Body of pancreas (tissue), 4 donors: ENCODE measurements at places on chromosomes 7 and 10. TPM values are rescaled to one million over a fixed set of nuclear protein-coding genes. Genes with fewer than 3 reads are reported as not detected.

GRCh38 chr10:84331091-84331490, 2.7 kb downstream of the CCSER2 start:
- no peak for DNase-seq

Gene STEAP1
- 12.7 TPM for total RNA-seq

- peak; percentile 89 for DNase-seq
Observed at GRCh38 chr10:32171204-32171603, 115.0 kb upstream of the KIF5B start.

Gene FANK1
- 7.3 TPM for total RNA-seq

Gene CYP2C19
- total RNA-seq = 0.78 TPM

Gene ABHD11
- 22.7 TPM for total RNA-seq

Gene ATP6V0A4
- total RNA-seq = not detected

DNA sequence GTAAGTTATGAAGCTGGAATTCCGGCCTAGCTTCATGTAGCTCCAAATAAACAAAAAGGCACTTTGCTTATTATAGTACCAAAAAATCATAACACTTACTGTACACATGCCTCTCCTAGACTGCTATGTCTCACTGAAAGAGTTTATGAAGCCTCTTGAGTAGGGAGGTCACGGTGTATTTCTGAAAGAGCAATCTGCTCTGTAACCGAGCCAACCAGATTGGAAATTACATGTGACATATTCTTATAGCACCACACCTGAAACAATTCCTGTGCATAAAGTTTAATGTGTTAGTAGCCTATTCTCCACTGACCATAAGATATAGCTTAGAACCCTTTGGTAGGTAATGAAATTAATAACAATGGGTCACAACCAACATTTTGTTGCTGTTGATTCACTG, 1.3 kb upstream of the FAM3C start:
- no peak for DNase-seq

DNA sequence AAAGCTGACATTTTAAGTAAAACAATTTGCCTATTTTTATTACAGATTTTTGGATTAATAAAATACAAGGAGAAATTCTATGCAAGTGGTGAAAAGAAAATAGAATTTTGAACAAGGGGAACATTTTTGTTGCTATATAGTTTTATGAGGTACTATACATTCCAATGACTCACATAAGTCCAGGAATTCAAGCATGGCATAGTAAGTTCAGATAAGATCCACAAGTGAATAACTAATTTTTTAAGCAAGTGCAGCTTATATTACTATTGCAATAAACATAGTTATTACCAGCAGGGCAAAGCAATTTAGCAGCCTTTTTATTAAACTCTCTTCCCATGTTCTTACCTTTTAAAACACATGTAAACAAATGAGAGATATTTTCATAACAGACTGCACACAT, 1123.5 kb upstream of the LRRN3 start:
- no peak for DNase-seq

- DNase-seq = no peak
Observed at GRCh38 chr10:80320377-80320776, 30.9 kb upstream of the MAT1A start.

DNA sequence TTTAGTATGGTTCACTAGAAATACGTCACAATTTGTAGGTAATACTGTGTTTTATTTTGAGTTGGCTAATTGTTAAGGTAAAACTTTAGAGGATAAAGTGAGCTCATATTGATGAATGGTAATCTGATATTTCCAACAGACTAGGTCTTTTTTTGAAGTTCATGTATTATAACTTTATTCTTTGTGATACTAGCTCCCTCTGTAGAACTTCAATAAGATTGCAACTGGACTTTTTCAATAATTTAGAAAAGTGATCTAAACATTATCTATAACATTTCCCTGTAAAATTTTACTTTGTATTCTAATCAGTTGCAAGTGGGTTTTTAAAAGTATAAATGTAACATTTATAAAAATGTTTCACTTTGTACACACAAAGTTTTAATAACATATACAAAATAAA, 83.5 kb downstream of the ADK start:
- no peak for DNase-seq

Gene ELFN1
- total RNA-seq = 1.3 TPM

DNA sequence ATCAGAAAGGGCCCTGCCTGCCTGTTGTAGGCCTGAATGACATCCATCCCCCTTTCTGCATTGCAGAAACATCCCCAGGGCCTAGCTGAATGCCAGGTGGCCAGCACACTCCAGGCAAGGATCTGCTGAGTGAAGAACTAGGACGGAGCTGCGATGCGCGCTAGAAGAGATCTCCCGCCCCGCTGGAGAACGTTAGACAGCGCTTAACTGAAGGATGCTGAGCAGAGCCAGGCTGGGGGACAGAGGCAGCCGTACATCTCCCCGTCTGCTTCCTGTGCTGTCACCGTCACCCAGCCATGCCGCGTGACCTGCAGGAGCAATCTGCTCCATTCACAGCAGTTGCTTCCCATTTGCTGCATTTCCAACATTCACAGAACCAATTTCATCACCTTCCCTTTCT, 73.3 kb downstream of the FAM53B start:
- peak; percentile 49 for DNase-seq

DNA sequence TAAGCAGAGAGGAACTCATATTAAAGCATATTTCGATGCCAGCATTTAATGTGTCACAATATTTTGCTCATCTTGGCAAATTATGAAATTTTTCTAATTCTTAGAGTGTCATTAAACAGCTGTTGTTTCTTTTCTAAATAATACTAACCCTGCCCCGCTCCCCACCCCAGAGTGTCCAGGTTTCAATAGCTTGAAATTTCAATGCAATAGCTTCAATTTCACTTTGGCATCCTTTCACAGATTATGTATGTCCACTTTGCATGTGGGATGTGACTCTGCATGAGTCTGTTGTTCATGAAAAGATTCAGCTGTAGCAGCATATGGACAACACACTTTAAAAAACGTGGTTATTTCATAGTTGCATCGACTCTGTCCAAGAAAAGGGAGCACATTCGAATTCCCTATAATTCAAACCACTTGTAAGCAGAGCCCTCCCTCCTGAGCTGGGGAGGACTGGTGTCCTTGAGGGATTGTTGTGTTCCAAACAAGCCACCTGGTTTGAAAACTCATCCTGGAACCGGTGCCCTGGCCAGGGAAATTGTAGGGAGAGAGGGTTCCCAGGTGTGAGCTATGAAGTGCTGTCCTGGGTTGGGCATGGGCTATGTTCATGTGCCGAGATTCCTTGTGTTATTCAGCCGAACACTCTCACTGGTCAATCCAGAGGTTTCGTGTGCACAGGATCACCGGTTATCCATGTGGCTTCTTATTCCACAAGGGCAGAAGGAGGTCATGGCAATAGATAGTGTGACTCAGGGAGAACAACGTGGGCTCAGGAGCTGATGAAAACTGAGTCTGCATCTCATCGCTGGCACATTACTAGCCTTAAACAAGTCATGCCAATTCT, 64.6 kb upstream of the CREB5 start:
- DNase-seq = peak; percentile 9

GRCh38 chr7:102169651-102170392, 116.8 kb upstream of the SH2B2 start:
- DNase-seq = no peak

GRCh38 chr10:118792526-118792925, 37.8 kb upstream of the CACUL1 start:
- no peak for DNase-seq

Gene PCGF6
- total RNA-seq = 37.9 TPM

GRCh38 chr7:105496521-105496920, 25.6 kb downstream of the PUS7 start:
- DNase-seq = no peak

GRCh38 chr7:111210996-111211395, 120.1 kb downstream of the LRRN3 start:
- DNase-seq = no peak

Gene PTN
- 1.6 TPM for total RNA-seq

Gene MARCHF5
- 11.2 TPM for total RNA-seq

DNA sequence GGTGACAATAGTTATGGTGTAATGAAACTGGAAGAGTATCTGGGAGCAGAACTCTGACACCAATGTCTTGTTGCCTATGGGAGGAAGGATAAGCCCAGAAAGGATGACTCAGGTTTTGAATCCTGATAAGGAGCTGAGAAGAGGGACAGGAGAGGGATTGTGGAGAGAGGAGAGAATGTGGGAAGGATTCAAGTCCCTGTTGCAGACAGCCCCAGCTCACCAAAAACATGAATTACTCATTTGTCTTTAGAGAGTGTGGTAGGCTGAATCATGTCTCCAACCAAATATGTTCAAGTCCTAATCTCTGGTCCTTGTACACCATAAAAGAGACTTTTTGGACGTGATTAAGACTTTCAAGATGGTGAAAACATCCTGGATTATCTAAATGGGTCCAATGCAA, 206.9 kb upstream of the PHYHIPL start:
- DNase-seq = no peak

GRCh38 chr10:132197271-132198067, 10.7 kb downstream of the DPYSL4 start:
- no peak for DNase-seq

- DNase-seq = no peak
Observed at GRCh38 chr7:6299774-6300173, 27.4 kb upstream of the CYTH3 start.

GRCh38 chr10:122476333-122476695, 15.0 kb downstream of the HTRA1 start:
- no peak for DNase-seq

- DNase-seq = no peak
Observed at GRCh38 chr7:134315679-134316538, 821 bp downstream of the SLC35B4 start.

DNA sequence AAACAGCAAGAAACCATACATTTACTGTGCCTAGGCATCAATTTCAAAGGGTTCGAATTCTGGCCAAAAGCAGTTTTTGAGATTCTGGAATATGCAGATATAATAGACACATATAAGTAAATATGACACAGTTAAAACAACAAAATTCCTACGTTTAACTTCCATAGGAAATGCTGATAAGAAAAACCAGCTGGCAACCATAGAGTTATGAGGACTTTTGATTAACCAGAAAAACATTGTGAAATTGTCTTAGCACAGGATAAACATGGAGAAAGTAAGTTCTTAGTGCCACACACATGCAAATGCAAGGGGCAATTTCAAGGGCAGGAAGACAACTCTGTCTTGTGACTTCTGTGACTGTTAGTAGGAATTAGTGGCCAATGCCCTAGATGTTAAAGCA, 702.1 kb downstream of the TNS3 start:
- DNase-seq = no peak

Gene ACSM6
- 0.52 TPM for total RNA-seq

Gene WNT8B
- not detected for total RNA-seq

DNA sequence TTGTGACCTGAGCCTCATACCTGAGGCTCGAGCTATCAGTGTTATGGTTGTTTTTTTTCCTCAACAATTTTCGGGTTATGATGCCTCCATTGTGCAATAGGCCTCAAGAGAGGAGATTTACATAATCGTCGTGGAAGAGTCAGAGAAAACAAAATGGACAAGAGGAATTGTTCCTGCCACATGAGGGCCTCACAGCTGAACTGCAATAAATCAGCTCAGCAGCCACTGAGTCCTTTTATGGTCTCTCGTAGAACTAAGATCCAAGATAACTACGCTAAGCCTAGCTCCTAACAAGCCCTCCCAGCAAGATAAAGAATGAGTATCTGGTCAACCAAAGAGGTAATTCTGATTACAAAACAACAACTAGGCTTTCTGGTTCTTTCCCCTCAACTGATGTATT, 336.8 kb downstream of the WDR11 start:
- DNase-seq = no peak

DNA sequence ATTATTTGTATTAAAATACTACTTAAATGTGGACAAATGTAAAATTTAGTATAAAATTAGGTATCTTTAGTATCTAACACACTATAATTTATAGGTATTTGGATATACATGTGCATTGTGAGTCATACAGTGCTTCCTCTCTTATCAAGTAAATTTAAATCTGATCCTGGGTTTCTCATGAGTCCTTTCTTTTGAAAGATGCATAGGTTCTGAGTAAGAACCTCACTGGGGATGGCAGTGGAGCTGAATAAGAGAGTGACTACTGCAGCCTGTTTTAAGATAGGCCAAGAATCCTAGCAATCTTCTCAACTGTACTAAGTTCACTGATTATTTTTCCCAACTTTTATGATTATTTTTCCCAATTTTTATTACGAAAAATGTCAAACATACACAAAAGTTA, 16.2 kb downstream of the CEP55 start:
- no peak for DNase-seq

DNA sequence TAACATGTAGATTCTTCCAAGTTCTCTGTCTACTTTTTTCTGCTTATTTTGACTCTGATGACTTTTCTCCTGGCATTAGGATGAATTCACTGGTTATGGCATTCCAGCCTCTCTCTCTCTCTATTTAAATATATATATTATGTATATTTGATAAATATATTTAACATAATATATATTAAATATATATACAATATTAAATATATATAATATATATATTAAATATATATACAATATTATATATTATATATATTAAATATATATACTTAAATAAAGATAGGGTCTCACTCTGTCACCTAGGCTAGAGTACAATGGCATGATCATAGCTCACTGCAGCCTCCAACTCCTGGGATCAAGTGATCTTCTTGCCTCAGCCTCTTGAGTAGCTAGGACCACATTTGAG, 60.7 kb downstream of the ZNF783 start:
- no peak for DNase-seq

Gene AKR1C8
- not detected for total RNA-seq

DNA sequence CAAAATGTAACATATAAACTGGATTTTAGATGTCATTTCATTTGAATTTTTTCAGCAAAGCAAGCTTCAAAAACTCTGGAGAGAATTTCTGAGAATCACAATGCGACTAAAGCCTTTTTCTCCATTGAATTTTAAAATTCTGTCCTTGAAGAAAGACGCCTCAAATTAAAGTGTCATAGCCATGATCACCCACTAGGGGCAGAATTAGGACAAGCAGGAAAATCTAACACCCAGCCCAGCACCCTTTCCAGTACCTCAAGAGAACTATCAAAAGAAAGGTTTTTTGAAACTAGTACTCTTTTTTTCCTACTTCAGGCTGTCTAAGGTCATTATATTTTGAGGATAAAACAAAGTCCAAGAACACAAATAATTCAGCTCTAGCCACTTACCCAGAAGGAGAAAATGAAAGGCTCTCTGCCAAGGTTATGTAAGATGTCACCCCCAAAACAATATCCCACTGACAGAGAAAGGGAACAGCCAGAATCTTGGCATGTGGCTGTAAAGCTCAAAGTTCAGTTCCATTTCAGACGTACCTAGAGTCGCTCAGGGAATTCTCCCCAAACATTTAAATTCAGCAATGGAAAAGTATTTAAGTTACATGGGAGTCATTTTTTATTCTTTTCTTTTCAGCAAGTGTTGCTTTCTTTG, 299.4 kb downstream of the SNX13 start:
- DNase-seq = peak; percentile 31

GRCh38 chr10:35711615-35712411, 69.7 kb upstream of the FZD8 start:
- DNase-seq = no peak

Gene PAPOLB
- total RNA-seq = under 0.01 TPM
